ENCODE measurements at places on chromosomes 2 and 18.

DNA sequence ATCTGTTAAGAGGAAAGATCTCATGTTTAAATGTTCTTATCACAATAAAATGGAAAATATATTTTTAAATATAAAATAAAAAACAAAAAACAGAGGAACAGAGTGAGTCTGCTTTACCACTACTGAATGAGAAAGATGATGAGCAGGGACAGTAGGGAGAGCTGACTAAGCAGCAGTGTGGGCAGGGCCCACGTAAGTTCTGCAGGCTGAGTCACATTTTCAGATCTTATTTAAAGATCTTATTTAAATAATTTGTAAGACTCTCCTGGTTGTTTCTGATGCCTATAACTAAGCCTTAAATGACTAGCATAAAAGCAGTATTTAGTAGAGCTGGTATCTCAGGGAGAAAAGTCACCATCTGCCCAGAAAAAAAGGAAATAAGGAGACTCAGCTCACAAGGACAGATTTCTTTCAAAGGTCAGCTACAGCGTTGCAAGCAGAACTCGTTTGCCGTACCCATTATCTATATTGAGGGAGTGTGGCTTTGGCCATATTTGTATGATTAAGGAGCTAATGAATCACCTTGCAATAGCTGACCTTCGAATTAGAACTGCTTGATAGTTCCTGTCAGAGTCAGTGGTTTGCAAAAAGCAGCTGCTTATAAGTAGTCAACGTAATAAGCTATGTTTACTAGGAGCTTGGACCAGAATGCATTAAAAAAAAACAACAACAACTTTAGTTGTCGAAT, 322.1 kb upstream of the CHAC2 start:
- H3K36me3 ChIP-seq, result no peaks in the 10 kb centered on the region
- DNase-seq, result no peak
- no peak overlapping the region for H3K27ac ChIP-seq
- H3K4me1 ChIP-seq, result no peaks in the 10 kb centered on the region

DNA sequence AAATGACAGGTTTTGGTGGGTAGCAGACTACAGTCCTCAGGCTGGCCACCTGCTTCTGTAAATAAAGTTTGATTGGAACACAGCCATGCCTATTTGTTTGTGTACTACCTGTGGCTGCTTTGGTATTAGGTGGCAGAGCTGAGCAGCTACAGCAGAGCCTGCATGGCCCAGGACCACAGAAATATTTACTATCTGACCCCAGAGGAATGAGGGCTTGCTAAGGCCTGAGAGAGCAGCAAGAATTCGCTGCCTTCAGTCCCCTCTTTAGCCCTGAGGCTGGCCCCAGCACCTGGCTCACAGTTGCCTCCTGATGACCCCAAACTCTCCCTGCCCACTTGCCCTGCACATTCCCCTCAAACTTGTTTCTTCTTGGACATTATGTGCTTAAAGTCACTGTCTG, 32.5 kb downstream of the POLR1A start:
- H3K4me3 ChIP-seq, result no peak overlapping the region
- no peaks in the 10 kb centered on the region for H3K27me3 ChIP-seq
- no peaks in the 10 kb centered on the region for H3K4me1 ChIP-seq
- no peak for DNase-seq
- H3K27ac ChIP-seq, result no peak overlapping the region
- H3K36me3 ChIP-seq, result peaks cover 90% of the 10 kb centered on the region

GRCh38 chr2:2083113-2083758, 247.8 kb downstream of the MYT1L start:
- H3K4me3 ChIP-seq, result no peak overlapping the region
- H3K27ac ChIP-seq, result no peak overlapping the region
- no peaks in the 10 kb centered on the region for H3K36me3 ChIP-seq
- DNase-seq, result no peak
- no peaks in the 10 kb centered on the region for H3K27me3 ChIP-seq
- H3K4me1 ChIP-seq, result no peaks in the 10 kb centered on the region

GRCh38 chr2:24360050-24360962, at the start of gene ITSN2:
TSS of gene ITSN2 (minus strand) at chr2:24360536. CDS start at chr2:24328082, 32,454 bp downstream.
- peaks cover 25% of the 10 kb centered on the region for H3K4me1 ChIP-seq
- H3K4me3 ChIP-seq, result peak within 1 kb of the TSS; percentile 58
- peak within 1 kb of the TSS; percentile 58 for H3K27ac ChIP-seq
- H3K27me3 ChIP-seq, result no peaks in the 10 kb centered on the region
- H3K36me3 ChIP-seq, result no peaks in the 10 kb centered on the region

- no peak for DNase-seq
- no peak overlapping the region for H3K4me3 ChIP-seq
- no peaks in the 10 kb centered on the region for H3K36me3 ChIP-seq
- peaks cover 2% of the 10 kb centered on the region for H3K27me3 ChIP-seq
- no peaks in the 10 kb centered on the region for H3K4me1 ChIP-seq
- H3K27ac ChIP-seq, result no peak overlapping the region
Measured at GRCh38 chr18:41949206-41949920, 5.7 kb upstream of the PIK3C3 start.

DNA sequence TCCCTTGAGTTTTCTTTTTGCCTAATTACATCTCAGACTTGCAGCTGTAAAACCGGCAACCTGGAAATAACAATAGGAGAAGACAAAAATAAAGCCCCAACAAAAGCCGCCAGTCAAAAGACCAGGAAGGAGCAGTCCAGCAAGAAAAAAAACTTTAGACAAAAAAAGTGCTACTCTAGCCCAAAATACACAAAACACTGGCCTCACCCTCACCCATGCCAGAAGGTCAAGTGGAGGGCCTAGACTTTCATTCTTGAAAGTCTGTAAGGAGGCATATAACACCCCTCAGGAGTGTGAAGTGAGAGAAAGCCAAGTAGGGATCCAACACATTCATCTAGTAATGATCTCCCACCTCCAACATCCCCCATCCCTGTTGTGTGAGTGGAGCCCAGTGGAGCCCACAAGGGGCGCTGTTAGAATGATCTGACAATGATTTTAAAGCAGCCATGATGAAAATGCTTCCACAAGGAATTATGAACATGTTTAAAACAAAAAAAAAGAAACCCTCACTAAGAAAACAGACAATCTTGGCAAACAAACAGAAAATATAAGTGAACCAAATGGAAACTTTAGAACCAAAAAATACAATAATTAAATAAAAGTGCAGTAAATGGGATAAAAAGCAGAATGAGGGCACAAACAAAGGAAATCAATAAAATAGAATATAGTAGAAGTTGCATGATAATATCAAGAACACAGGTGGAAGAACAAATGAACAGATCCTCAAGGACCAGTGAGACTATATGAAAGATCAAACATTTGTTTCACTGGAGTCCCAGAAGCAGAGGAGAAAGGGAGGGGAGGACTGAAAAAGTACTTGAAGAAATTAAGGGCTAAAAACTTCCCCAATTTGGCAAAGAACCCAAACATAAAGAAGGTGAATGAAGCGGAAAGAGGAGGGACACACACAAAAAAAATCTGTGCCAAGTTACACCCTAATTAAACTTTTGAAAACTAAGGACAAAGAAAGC, 23.9 kb downstream of the SESTD1 start:
- H3K27ac ChIP-seq, result no peak overlapping the region
- H3K36me3 ChIP-seq, result no peaks in the 10 kb centered on the region
- peaks cover 8% of the 10 kb centered on the region for H3K4me1 ChIP-seq
- DNase-seq, result no peak
- no peaks in the 10 kb centered on the region for H3K27me3 ChIP-seq
- H3K4me3 ChIP-seq, result no peak overlapping the region

- no peaks in the 10 kb centered on the region for H3K4me1 ChIP-seq
- peak; percentile 60 for DNase-seq
- H3K36me3 ChIP-seq, result peaks cover 19% of the 10 kb centered on the region
- no peak overlapping the region for H3K4me3 ChIP-seq
- no peak overlapping the region for H3K27ac ChIP-seq
- H3K27me3 ChIP-seq, result no peaks in the 10 kb centered on the region
Measured at GRCh38 chr18:13003466-13003896, 12.3 kb downstream of the CEP192 start.

- H3K27ac ChIP-seq, result no peak overlapping the region
- DNase-seq, result no peak
- no peak overlapping the region for H3K4me3 ChIP-seq
- H3K27me3 ChIP-seq, result no peaks in the 10 kb centered on the region
- H3K4me1 ChIP-seq, result peaks cover 2% of the 10 kb centered on the region
- no peaks in the 10 kb centered on the region for H3K36me3 ChIP-seq
Measured at GRCh38 chr2:136247204-136247950, 129.4 kb upstream of the CXCR4 start.

GRCh38 chr2:108182489-108182888, 57.3 kb upstream of the SULT1C3 start:
- no peaks in the 10 kb centered on the region for H3K4me1 ChIP-seq
- H3K27ac ChIP-seq, result no peak overlapping the region
- H3K27me3 ChIP-seq, result no peaks in the 10 kb centered on the region

DNA sequence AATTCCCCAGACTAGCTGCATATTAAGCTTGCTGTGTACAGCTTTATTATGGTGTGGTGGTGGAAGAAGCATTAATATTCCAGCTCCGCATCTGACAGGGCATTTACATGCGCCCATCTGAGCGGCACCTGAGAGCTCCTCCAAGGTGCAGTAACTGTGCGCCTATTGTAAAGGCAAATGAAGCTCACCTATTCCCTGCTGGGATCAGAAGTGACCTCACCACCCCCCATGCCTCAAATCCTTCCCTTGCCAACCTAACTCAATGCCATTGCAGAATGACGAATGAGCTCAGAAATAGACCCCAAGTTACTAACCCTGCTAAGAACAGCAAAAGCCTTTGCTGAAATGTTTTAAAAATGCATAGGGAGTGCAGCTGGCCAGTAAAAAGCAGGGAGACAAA, 14.3 kb downstream of the BCL11A start:
- peaks cover 6% of the 10 kb centered on the region for H3K36me3 ChIP-seq
- H3K27me3 ChIP-seq, result no peaks in the 10 kb centered on the region
- H3K4me3 ChIP-seq, result no peak overlapping the region
- peaks cover 45% of the 10 kb centered on the region for H3K4me1 ChIP-seq
- H3K27ac ChIP-seq, result no peak overlapping the region
- peak; percentile 23 for DNase-seq

- peaks cover 16% of the 10 kb centered on the region for H3K27me3 ChIP-seq
- peaks cover 17% of the 10 kb centered on the region for H3K36me3 ChIP-seq
- peak overlapping the region; percentile 85 for H3K4me3 ChIP-seq
- H3K27ac ChIP-seq, result peak overlapping the region; percentile 99
- H3K4me1 ChIP-seq, result peaks cover 36% of the 10 kb centered on the region
Measured at GRCh38 chr2:216635701-216636550, 2.7 kb downstream of the IGFBP2 start.

DNA sequence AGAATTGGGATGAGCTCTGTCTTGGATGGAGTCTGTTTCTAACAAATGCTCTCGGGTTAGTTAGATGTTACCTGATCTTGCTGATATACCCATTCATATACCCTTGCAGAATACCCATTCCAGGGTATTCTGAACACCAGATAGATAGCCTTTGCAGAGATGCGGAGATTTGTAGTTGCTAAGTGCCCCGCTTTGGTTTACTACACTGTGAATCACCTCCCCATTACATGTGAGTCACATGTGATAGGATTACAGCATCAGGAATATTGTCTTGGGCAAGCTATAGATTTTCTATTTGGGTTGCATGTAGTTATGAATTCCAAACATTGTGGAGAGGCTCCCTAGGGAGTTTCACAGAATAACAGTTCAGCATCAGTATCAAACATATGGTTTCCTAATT, 3.8 kb downstream of the VSNL1 start:
- DNase-seq, result no peak
- no peaks in the 10 kb centered on the region for H3K36me3 ChIP-seq
- no peak overlapping the region for H3K27ac ChIP-seq
- peaks cover 7% of the 10 kb centered on the region for H3K4me1 ChIP-seq
- H3K4me3 ChIP-seq, result no peak overlapping the region

- no peaks in the 10 kb centered on the region for H3K27me3 ChIP-seq
- no peaks in the 10 kb centered on the region for H3K36me3 ChIP-seq
- DNase-seq, result no peak
Measured at GRCh38 chr18:56921896-56922480, 224.9 kb upstream of the BOD1L2 start.

GRCh38 chr2:175111200-175111657, 56.8 kb downstream of the ATF2 start:
- H3K4me3 ChIP-seq, result no peak overlapping the region
- DNase-seq, result peak; percentile 18
- no peaks in the 10 kb centered on the region for H3K27me3 ChIP-seq

DNA sequence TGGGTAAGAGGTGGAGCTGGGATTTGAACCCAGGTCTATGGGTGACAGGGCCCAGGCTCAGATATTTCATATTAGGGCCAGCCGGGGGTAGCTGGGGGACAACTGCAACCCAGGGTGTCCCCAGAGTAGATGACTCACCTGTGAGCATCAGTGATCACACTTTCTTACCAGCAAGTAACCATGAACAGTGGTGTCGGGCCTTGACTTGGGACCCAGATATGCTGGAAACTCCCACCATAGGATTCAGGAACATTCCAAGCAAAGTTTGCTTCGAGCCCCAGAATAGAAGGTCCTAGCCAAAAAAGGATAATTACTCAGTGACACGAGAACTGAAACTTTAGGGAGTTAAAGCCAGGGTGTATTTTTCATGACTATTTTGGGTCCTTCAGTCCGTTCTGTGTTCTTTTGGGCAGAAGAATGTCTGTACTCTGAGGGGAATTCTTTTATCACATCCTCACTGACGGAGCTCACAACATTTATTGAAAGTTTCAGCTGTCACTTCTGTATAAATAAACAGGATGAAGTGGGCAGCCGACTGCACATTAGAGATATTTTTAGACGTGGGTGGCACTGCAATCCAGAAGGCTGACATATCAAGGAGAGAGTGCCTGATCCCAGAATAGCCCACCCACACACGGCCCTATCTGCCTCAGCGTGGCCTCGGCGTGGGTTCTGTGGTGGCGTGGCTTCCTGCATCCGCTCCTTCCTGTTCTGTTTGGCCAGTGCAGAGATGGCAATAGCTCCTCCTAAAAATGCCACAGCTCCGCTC, 45.6 kb downstream of the RAMP1 start:
- DNase-seq, result no peak
- peak overlapping the region; percentile 15 for H3K27ac ChIP-seq
- no peaks in the 10 kb centered on the region for H3K4me1 ChIP-seq

- no peaks in the 10 kb centered on the region for H3K36me3 ChIP-seq
- no peak overlapping the region for H3K4me3 ChIP-seq
- H3K4me1 ChIP-seq, result no peaks in the 10 kb centered on the region
- H3K27me3 ChIP-seq, result no peaks in the 10 kb centered on the region
- no peak overlapping the region for H3K27ac ChIP-seq
- no peak for DNase-seq
Measured at GRCh38 chr2:150491943-150492342, 4.5 kb upstream of the RND3 start.

DNA sequence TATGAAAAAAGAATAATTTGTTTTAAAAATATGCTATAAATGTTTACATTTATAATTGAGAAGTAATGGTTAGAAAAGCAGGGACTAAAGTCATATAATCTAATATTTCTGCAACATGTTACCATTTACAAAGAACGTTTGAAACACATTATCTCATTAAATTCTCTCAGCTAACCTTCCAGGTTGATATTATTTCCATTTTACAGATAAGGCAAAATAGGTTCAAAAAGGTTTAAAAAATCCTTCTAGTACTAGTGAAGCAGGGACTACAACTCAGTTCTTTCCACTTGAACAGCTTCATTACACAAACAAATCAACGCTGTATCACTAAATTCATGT, 875 bp downstream of the FASTKD1 start:
- H3K4me1 ChIP-seq, result no peaks in the 10 kb centered on the region
- peak overlapping the region; percentile 81 for H3K4me3 ChIP-seq
- peak overlapping the region; percentile 77 for H3K27ac ChIP-seq

- H3K4me1 ChIP-seq, result no peaks in the 10 kb centered on the region
- no peak overlapping the region for H3K27ac ChIP-seq
- DNase-seq, result no peak
Measured at GRCh38 chr2:234771980-234772732, 179.7 kb upstream of the SH3BP4 start.

- no peaks in the 10 kb centered on the region for H3K27me3 ChIP-seq
- no peak overlapping the region for H3K27ac ChIP-seq
- no peak overlapping the region for H3K4me3 ChIP-seq
- H3K36me3 ChIP-seq, result no peaks in the 10 kb centered on the region
- no peaks in the 10 kb centered on the region for H3K4me1 ChIP-seq
- no peak for DNase-seq
Measured at GRCh38 chr2:196415384-196415783, 224.1 kb upstream of the CCDC150 start.

All from large intestine (tissue), 12 donors.